ENCODE measurements at places on chromosomes 12 and 14. TPM values are rescaled to one million over a fixed set of nuclear protein-coding genes. Genes with fewer than 3 reads are reported as not detected.

DNA sequence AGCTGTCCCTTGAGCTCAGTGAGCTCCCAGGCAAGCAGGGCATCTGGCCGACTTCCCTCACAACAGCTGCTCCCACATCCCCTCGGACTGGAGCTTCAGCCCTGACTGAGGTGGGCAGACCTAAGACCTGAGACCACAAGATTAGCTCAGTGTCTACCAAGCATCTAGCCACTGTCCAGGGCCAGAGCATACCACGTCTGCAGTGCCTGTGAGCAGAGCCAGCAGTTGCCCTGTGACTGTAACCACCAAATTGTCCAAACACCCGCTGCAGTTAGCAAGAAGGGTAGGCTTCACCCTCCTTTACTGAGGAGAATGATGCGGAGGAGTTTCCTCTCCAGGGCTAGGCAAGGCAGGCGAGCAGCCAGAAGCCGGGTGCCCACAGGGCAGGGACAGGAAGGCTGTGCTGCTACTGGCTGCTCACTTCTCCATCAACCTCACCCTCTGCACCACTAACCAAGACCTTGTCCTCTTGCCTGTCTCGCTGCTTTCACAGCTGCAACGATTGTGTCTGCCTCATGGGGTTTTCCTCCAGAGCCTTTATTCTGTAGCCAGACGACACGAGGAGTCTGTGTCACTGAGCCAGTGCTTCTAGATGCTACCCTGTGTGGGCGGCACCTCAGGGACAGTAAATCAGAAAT is 53.9 kb downstream of the ANAPC7 start:
- DNase-seq = no peak

RNF212B gene
- not detected for total RNA-seq

- DNase-seq = peak; percentile 32
These were observed 10.9 kb downstream of the C12orf43 start for GRCh38 chr12:121005346-121005815.

DNAI7 gene
- not detected for total RNA-seq

GRCh38 chr12:69163681-69164362 is 75.5 kb upstream of the CPSF6 start:
- DNase-seq = no peak

DNA sequence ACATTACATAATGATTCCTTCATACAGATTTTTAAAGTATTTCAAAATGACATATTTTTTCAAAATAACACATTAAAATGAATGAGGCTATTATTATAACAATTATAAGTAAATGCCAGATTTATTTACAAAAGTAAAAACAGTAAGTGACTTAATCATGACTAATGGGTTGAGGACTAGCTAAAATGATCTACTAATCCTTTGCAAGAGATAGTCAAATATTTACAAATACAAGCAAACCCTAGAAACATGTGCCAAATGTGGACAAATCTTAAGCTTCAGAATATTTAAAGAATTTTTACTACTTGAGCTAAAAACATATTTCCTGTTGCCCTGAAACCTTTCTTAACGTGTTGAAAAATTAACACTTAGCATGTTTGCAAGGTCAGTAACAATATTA is 74.8 kb downstream of the KIF21A start:
- DNase-seq = no peak

- no peak for DNase-seq
These were observed 54.1 kb downstream of the AK7 start for GRCh38 chr14:96445844-96446710.

- peak; percentile 49 for DNase-seq
These were observed 89.7 kb downstream of the TMCC3 start for GRCh38 chr12:94560431-94561221.

IQSEC3 gene
- not detected for total RNA-seq

DNA sequence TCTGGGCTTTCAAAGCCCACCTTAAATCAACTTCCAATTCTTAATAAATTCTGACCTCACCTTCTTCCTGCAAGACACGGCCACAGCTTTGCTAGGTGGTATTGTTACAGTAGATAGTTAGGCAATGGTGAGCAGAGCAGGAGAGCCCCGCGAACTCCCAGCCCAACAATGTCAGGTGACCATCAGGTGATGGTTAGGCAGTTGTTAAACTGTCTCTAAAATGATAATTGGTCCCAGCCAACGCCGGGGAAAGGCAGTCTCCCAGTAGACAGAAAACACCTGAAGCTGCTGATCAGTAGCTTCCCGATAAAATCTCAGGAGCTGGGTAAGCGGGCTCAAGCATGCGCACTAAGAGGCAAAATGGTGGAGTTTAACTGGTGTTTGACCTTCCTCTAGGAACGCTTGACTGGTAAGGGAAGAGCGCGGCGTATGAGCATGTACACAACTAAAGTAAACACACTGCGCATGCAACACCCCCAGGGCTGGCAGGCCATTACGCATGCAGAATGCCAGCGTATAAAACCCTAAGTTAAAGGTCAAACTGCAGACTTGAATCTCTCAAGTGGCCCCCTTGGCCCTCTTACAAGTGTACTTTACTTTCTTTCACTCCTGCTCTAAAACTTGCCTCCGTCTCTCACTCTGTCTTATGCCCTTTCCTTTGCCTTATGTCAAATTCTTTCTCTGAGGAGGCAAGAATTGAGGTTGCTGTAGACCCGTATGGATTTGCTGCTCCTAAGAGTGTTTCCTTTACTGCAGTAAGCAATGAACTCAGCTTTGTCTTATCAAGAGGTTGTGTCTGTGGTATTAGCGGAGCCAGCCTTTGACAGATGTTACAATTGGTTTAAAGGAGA is 113.5 kb downstream of the C12orf75 start:
- DNase-seq = no peak

GRCh38 chr14:33897382-33897781 is 53.5 kb downstream of the EGLN3 start:
- DNase-seq = no peak

DNA sequence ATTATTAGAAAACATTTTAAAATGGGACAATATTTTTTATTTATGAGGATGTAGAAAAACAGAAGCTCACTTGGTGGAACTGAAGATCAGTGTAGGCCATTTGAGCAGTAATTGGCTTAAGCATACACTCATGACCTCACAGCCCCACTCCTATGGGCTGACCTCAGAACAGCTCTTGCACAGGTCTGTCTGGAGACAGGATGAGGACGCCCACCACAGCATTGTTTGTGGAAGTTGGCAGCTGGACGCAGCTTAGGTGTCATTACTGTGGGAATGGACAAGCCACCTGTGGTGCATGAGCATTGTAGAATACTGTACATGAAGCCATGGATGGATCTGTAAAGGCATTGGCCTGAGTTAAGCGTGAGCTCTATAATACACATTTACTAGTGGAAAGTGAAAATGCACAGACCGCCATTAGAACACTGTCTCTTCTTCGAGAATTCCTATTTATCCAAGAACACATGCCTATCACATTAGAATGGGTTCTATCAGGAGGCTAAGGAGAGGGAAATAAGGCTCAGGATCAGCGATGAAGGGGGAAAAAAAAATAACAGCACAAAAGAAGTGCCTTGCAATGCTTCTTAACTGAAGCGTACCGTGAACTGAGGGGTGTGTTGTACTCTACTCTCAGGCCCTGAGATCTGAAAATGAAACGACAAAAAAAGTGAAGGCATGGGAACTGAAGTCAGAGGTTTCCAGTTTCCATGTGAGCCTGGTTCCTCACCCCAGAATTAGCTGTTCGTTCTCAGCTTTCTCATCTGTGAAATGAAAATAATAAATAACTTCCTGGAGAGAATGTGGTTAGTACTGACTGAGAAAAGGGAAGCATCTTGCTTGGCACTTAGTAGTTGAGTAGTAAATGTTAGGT is 33.6 kb downstream of the KCNA1 start:
- DNase-seq = no peak

DNA sequence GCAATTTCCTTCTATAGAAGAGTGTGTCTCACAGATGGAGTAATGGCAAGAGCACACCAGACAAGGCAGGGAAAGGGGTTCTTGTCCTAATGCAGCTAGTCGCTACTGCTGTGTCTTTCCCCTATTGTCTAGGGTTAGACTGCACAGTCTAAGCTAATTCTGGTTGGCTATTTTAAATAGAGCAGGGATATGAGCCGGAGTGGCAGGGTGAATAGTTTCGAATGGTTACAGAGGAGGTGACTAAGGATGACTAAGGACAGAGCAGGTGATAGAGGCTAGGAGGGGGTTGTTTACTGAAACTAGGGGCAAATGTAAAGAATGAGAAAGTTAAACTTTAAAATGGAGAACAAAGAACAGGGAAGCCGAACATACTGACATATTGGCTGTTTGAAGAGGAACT is 25.6 kb upstream of the CPNE8 start:
- no peak for DNase-seq

DNA sequence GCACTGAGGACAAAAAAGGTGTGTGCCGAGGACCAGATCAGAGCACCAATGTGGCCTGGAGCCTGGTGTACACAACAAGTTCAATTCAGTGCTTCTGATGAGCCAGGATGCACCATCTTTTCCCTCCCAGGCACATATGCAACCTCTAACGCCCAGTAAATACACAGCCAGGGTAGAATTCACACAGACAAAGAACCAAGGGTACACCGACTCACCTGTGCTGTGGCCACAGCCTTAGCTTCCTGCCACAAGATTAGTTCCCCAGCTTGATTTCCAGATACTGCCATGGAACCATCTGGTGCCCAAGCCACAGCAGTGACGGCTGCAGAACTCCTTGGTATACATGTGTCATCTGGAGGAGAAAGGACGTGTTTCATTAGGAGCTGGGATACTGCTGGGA is 29.4 kb downstream of the PARP2 start:
- DNase-seq = no peak

- DNase-seq = no peak
These were observed 42.4 kb downstream of the GLRX5 start for GRCh38 chr14:95577067-95577800.

GRCh38 chr12:120767071-120768024 is 41.7 kb downstream of the ACADS start:
- no peak for DNase-seq

DNA sequence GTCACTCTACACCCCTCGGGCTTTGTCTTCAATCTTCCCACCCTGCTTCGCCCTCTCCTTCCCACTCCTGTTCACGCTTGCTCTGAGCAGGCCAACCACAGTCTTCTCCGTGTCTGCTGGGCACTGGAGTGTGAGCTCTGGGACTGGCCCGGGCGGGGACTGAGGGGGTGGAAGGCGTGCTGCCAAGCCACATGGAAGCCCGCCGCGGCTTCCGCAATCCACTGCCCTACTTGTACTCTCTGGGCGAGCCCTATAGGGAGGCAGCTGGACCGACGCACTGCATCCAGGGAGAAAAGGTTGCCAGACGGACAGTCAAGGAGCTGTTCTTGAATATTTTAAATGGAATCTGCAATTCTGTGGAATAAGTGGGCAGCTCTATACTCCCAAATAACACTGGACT is 24.8 kb downstream of the GOLGA3 start:
- no peak for DNase-seq

Measured in MG63 (cell line).